ENCODE measurements at places on chromosomes 2 and 18.

- no peaks in the 10 kb centered on the region for H3K36me3 ChIP-seq
- no peaks in the 10 kb centered on the region for H3K4me1 ChIP-seq
- H3K4me3 ChIP-seq: no peak overlapping the region
- H3K27ac ChIP-seq: no peak overlapping the region
These were observed 132.0 kb downstream of the NYAP2 start for GRCh38 chr2:225531559-225531958.

GRCh38 chr2:128401680-128402079 is 83.0 kb upstream of the HS6ST1 start:
- no peaks in the 10 kb centered on the region for H3K4me1 ChIP-seq
- no peak for DNase-seq
- H3K4me3 ChIP-seq: no peak overlapping the region

DNA sequence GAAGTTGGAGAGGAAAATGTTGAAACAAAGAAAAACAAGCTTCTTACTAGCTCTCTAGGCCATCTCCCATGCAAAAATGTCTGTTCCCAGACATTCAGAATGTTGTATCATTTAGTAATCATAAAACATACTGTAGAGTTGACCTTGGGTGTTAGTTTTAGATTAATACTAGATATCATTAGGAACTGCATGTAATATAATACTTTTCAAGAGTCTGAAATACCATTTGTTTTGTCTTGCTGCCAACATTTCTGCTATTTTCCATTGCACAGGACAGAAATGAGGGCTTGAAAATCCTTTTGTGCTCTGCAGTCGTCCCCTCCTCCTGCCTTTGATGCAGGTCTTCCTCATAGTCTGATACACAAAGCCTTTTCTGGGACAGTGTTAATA is 89.5 kb upstream of the RBMS1 start:
- no peaks in the 10 kb centered on the region for H3K27me3 ChIP-seq
- no peak overlapping the region for H3K27ac ChIP-seq
- H3K36me3 ChIP-seq: no peaks in the 10 kb centered on the region
- H3K4me1 ChIP-seq: no peaks in the 10 kb centered on the region
- no peak overlapping the region for H3K4me3 ChIP-seq
- DNase-seq: no peak

- H3K27ac ChIP-seq: no peak overlapping the region
- H3K36me3 ChIP-seq: no peaks in the 10 kb centered on the region
- H3K4me3 ChIP-seq: no peak overlapping the region
These were observed 17.7 kb downstream of the CNDP1 start for GRCh38 chr18:74551936-74552555.

- H3K27me3 ChIP-seq: no peaks in the 10 kb centered on the region
- no peaks in the 10 kb centered on the region for H3K36me3 ChIP-seq
- DNase-seq: no peak
- H3K4me1 ChIP-seq: no peaks in the 10 kb centered on the region
- no peak overlapping the region for H3K27ac ChIP-seq
- no peak overlapping the region for H3K4me3 ChIP-seq
These were observed 322.1 kb downstream of the EN1 start for GRCh38 chr2:118525346-118525745.

DNA sequence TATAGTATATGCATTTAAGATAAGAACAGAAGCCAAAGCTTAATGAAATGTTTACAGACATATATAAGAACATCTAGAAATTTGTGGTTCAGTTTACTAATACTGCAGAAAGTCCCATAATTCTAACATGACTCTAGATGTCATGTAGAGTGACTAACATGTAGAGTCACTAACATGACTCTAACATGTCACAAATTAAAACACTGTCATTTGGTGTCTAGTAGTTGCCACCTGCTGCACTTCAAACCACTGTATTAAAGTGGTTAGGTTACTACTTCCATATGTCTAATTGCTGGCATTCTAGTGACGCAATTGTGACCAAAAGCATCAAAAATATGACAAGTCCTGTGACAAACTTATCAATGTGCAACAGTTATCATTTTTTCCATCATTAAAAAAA is 100.2 kb upstream of the WDR75 start:
- no peak for DNase-seq
- no peak overlapping the region for H3K27ac ChIP-seq
- H3K4me1 ChIP-seq: no peaks in the 10 kb centered on the region
- no peaks in the 10 kb centered on the region for H3K36me3 ChIP-seq
